Activated T-cell treated with anti-CD3 and anti-CD28 coated beads for 4 hours (primary cell): ENCODE measurements at places on chromosomes 16 and 17.

DNA sequence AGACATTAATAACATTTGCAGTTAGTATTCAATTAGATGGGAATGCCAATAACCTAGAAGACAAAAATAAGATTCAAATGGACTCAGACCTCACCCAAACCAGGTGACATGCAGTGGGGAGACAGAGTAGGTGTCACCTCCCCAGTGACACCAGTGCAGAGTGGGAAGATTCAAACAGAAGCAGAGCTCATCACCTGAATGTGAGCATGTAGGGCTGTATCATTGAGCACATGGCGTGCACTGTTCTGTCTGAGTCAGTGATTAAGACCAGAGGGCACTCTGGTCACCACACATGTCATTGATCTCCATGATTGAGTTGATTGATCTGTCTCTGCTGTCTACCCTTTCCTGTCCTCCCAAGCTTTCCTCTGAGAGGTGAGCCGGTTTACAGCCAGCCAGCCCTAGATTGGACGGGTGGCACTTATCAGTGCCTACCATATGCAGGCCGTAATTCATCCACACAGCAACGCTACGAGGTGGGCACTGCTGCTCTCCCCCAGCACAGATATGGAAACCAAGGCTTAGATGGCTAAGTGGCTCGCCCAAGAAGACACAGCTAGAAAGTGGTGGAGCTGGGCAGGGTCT lies 34.0 kb downstream of the RHBDL3 start:
- DNase-seq = no peak

GRCh38 chr17:81251709-81252301 lies 12.7 kb downstream of the NDUFAF8 start:
- no peak for DNase-seq

DNA sequence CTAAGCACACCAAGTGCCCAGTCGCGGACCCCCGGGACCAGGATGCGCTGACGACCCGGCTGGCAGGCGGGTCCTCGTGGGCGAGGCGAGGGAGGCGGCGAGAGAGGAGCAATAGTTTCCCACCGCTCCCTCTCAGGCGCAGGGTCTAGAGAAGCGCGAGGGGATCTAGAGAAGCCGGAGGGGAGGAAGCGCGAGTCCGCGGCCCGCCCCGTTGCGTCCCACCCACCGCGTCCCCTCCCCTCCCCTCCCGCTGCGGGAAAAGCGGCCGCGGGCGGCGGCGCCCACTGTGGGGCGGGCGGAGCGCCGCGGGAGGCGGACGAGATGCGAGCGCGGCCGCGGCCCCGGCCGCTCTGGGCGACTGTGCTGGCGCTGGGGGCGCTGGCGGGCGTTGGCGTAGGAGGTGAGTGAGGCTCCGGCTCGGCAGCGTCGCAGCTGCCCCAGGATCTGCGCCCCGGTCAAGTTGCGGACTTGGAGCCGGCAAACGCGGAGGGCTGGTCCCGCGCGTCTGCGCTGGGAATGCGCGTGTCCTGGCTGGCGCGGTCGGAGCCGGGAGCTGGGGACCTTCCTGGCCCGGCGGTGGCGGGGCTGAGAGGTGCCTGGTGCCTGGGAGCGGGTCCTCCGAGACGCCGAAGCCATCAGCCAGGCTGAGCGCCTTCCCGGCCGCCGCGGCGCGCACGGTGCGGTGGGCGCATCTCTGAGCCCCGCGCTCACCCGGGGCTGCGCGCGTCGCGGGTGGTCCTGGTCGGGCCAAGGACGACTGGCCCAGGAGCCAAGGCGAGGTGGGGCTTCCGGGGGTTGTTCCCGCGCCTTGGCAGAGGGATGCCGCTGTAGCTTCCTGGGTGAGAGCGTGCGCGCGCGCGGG lies at the start of gene ITGB3:
ITGB3 (plus strand) TSS at position 287 of the 862 bp plus-strand sequence; CDS start at position 322, 35 bp downstream.
- DNase-seq = peak; percentile 43

DNA sequence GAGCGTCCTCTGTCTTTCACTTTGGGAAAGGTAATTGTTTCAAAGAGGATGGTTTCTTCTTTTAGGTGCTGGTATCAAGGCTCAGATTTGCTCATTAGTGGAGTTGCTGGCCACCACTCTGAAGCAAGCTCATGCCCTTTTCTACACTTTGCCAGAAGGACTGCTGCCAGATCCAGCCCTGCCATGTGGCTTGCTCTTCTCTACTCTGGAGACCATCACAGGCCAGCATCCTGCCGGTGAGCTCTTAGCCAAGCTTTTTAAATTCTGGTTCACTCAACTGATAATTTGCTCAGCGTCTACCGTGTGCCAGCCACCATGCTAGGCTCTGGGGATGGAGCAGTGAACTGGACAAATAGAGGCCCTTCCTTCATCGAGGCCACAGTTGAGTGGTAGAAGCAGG lies 4.3 kb downstream of the COG1 start:
- DNase-seq = no peak

GRCh38 chr17:67312265-67312664 lies 54.1 kb downstream of the PSMD12 start:
- no peak for DNase-seq

- no peak for DNase-seq
These were observed 171.8 kb upstream of the FOXF1 start for GRCh38 chr16:86338403-86339115.

- no peak for DNase-seq
These were observed 23.7 kb upstream of the PMFBP1 start for GRCh38 chr16:72195609-72196008.

GRCh38 chr16:27859020-27859419 lies 204.5 kb downstream of the GSG1L start:
- no peak for DNase-seq

DNA sequence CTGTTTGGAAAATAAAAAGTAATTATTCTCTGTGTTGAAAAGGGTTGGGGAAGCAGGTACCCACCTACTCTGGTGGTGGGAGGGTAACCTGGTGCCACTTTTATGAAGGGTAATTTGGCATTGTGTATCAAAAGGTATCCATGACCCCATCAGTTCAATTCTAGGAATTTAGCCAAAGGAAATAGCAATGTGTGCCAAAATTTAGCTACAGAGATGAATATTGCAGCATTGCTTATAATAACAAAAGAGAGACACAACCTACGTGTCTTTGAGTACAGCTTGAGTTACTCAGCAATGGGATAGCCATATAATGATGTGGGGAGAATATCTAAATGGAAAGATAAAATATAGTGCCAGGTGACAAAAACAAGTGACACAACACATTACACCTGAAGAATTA lies 170.7 kb downstream of the NTN1 start:
- DNase-seq = no peak

GRCh38 chr17:27518545-27519521 lies 62.6 kb downstream of the KSR1 start:
- DNase-seq = no peak

DNA sequence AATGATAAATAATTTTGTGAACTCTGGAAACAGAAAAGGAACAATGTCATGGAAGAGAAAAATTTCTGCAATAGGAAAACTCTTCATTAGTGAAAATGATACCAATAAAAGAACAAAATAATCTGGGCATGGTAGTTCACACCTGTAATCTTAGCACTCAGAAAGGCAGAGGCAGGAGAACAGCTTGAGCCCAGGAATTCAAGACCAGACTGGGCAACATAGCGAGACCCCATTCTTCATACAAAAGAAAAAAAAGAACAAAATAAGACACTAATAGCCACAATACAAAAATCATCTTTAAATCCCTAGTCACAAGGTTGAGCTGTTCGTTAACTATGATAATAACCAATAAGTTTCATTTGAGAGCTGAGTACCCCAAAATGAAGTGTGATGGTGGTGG lies 8.6 kb downstream of the POLG2 start:
- no peak for DNase-seq

- DNase-seq = no peak
These were observed 29.9 kb downstream of the PARN start for GRCh38 chr16:14600164-14600563.

DNA sequence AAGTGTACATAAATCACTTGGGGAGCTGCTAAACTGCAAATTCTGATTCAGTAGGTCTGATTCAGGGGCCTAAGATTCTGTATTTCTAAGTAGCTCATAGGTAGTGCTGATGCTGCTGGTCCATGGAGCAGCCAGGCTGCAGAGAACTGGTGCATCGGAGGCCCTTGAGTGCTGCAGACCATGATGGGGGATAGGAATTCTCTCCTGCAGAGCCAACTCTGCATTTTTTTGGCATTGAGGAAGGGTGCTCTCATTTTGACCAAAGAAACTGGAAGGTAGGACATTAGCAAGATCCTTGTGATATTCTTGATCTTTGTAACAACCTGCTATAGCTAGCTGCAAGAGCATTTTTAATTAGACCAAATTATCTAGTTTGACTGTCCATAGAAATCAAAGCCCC lies 4.7 kb downstream of the HOXB2 start:
- DNase-seq = no peak

GRCh38 chr17:17139972-17140589 lies 66.1 kb downstream of the PLD6 start:
- no peak for DNase-seq

DNA sequence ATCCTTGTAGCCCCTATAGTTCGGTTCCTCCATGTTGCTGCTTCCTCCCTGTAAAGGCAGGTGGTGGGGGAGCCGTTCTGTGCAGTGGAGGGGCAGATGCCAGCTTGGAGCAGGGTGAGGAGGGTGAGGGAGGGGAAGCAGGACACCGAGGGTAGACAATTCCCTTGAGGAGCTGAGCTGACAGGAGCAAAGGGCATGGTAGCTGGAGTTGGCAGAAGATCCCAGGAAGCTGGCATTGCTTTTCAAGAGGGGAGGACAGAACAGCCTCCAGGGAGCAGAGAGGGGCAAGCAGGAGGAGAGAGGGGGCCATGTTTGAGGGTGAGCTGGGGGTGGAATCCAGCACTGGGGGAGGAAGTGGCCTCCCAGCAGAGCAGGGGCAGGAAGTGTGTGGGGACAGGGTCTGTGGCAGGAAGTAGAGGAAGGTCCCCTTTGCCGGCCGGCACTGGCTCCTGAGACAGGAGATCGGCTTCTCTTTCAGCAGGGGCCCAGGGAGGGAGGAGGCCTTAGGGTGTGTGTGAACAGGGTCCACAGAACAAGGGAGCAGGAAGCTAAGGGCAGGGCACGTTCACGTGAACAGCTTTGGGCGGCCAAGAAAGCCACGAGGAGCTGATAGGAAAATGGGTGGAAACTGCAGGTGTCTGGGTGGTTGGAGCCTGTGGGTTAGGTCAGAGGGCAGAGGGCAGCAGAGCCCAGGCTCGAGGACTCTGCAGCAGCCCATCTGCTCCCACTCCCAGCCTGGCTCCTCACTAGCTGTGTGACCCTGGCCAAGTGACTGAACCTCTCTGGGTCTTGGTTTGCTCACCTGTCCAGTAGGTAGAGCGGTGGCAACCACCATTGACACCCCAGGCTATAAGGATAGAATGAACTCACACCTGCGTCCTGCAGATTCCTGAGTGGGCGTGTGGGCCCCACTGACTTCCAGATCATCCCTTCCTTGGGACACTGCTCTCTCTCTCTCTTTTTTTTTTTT lies 17.5 kb upstream of the SPNS2 start:
- DNase-seq = no peak

- DNase-seq = no peak
These were observed 78.9 kb downstream of the ABCC6 start for GRCh38 chr16:16144416-16144815.

GRCh38 chr17:37494401-37494831 lies 4.7 kb downstream of the DUSP14 start:
- DNase-seq = no peak

- DNase-seq = no peak
These were observed 38.2 kb upstream of the PIRT start for GRCh38 chr17:10875984-10876555.

DNA sequence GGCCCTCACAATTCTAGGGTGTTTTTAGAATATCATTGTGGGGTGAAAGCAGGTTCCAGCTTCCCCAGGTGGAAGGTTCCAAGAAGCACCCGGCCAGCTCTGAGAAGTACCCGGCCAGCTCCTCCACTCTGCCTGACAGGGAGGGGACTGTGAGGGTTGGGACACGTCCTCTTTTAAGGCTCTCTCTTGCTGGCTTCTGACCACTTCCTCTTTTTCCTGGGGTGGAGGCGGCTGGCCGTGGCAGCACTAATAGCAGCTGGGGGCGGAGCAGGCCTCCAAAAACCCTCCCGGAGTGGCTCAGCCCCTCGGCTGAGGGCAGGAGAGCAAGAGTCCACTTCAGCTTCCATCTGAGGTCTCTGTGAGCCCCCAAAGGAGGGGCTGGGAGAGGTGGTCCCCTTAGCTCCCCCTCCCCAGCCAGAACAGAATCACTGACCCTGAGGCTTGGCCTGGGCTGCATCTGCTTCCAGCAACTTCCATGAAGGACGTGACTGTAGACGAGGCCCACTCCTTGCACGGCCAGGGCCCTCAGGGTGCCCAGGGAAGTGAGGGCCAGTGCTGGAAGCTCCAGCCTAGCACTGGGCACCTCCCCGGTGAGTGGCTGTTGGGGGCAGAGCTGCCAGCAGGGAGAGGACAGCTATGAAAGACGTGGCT lies 26.7 kb upstream of the PLCG2 start:
- DNase-seq = no peak

GRCh38 chr17:74130841-74131240 lies 72.6 kb upstream of the RPL38 start:
- DNase-seq = no peak

DNA sequence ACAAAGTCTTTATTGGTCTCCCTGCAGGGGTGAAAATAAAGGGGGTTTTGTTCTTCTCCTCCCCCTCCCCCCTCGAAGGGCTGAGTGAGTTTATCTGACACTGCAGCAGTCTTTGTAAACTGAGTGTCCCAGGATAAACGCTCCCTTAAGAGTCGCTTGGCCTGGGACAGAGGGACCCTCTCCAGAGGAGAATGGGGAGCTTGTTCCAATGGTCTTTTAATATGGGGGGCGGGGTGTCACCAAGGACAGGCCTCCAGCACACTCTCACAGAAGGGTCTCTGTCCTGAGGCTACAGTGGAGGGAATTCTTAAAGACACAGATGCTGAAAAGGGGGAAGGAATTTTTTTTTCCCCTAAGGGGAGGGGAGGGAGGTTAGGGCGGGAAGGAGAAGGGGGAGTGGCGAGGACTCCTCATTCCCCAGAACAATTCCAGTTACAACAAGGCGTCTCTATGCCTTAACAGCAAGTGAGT lies 455.5 kb downstream of the SOX9 start:
- no peak for DNase-seq

GRCh38 chr17:38598536-38598935 lies 7.2 kb downstream of the SRCIN1 start:
- DNase-seq = no peak

- no peak for DNase-seq
These were observed 352.3 kb upstream of the CDH5 start for GRCh38 chr16:66014221-66014620.

DNA sequence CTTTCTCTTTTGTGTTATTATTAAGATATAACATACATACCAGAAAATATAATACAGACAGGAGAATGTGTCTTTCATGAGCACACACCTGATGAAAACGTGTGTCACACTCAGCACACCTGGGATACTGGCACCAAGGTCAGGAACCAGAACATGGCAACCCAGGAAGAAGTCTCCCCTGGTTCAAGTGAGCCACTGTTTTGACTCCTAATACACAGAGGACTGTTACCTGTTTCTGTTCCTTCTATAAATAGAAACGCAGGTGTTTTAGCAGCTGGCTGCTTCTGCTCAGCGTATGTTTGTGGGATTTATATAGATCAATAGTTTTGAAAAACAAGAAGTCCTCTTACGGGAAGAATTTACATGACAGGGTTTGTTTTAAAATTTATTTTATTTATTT lies 3.5 kb downstream of the SEC14L1 start:
- DNase-seq = no peak

- DNase-seq = no peak
These were observed 6.0 kb downstream of the GGNBP2 start for GRCh38 chr17:36550491-36551417.
